A549 treated with Mapracorat at 1 μM for 4 hours (cell line): ENCODE measurements at places on chromosomes 11 and 22. TPM values are rescaled to one million over a fixed set of nuclear protein-coding genes. Genes with fewer than 3 reads are reported as not detected.

Gene RASSF10
- 1.3 to 2.1 TPM (median 2.0 TPM) in 5 replicates for total RNA-seq

Gene HPX
- 0.27 to 0.75 TPM (median 0.59 TPM) in 5 replicates for total RNA-seq

Gene DDX25
- total RNA-seq = not detected in 5 replicates

Gene USP2
- total RNA-seq = 0.72 to 1.3 TPM (median 1.1 TPM) in 5 replicates

Gene OTOG
- not detected in 5 replicates for total RNA-seq

Gene LAYN
- 3.8 to 4.5 TPM (median 4.3 TPM) in 5 replicates for total RNA-seq

Gene MS4A3
- not detected in 5 replicates for total RNA-seq

Gene CASP5
- total RNA-seq = not detected in 5 replicates

Gene TMEM191C
- 0.37 to 1.4 TPM (median 0.79 TPM) in 5 replicates for total RNA-seq

Gene CREB3L1
- total RNA-seq = 3.8 to 5.2 TPM (median 4.5 TPM) in 5 replicates

Gene OR10A2
- total RNA-seq = not detected in 5 replicates

Gene CRYBB2
- total RNA-seq = not detected in 5 replicates

Gene AIFM3
- total RNA-seq = 1.7 to 4.4 TPM (median 3.0 TPM) in 5 replicates

Gene CALCA
- total RNA-seq = 0.12 TPM in 1 of 5 replicates, not detected in the others

Gene ARHGEF17
- 9.2 to 14.6 TPM (median 11.7 TPM) in 5 replicates for total RNA-seq

Gene MPEG1
- total RNA-seq = not detected in 5 replicates

Gene LDHAL6A
- not detected in 5 replicates for total RNA-seq

Gene MRE11
- 12.1 to 15.9 TPM (median 14.6 TPM) in 5 replicates for total RNA-seq

Gene SYTL2
- 8.8 to 14.6 TPM (median 9.5 TPM) in 5 replicates for total RNA-seq

Gene OR52H1
- not detected in 5 replicates for total RNA-seq

Gene TRPM5
- total RNA-seq = not detected in 5 replicates

Gene PKDREJ
- not detected in 5 replicates for total RNA-seq

Gene MS4A15
- not detected in 5 replicates for total RNA-seq

Gene CRYBB3
- not detected in 5 replicates for total RNA-seq

Gene OR8G5
- not detected in 5 replicates for total RNA-seq

Gene MIOX
- 0.11 TPM in 1 of 5 replicates, not detected in the others for total RNA-seq

Gene STARD10
- total RNA-seq = 15.0 to 18.8 TPM (median 18.8 TPM) in 5 replicates

Gene FLRT1
- 0.03 to 0.10 TPM (median 0.06 TPM) in 4 of 5 replicates, not detected in the other for total RNA-seq

Gene DCHS1
- 0.06 to 0.12 TPM (median 0.10 TPM) in 5 replicates for total RNA-seq

Gene CCDC188
- total RNA-seq = not detected in 5 replicates

Gene SYT12
- total RNA-seq = 12.6 to 22.3 TPM (median 19.9 TPM) in 5 replicates

Gene IGLL5
- total RNA-seq = not detected in 5 replicates

Gene SNU13
- 111 to 197 TPM (median 184 TPM) in 5 replicates for total RNA-seq

Gene FIBIN
- total RNA-seq = not detected in 5 replicates

Gene SLC43A1
- 2.1 to 3.3 TPM (median 2.6 TPM) in 5 replicates for total RNA-seq

Gene RIMBP3B
- total RNA-seq = 0.26 to 0.71 TPM (median 0.35 TPM) in 5 replicates

Gene KRTAP5-8
- total RNA-seq = not detected in 5 replicates

Gene SAA4
- total RNA-seq = not detected in 5 replicates

Gene SLC22A8
- not detected in 5 replicates for total RNA-seq

Gene MYOD1
- total RNA-seq = not detected in 5 replicates

Gene HORMAD2
- total RNA-seq = not detected in 5 replicates

Gene PRAME
- total RNA-seq = 93.6 to 108 TPM (median 99.6 TPM) in 5 replicates

Gene ANKRD49
- total RNA-seq = 5.8 to 6.7 TPM (median 6.0 TPM) in 5 replicates

Gene FAM111B
- total RNA-seq = 6.8 to 7.8 TPM (median 7.0 TPM) in 5 replicates

Gene ACTN3
- total RNA-seq = not detected in 5 replicates

Gene OR51B5
- 0.13 TPM in 2 of 5 replicates, not detected in the others for total RNA-seq

Gene MMP8
- total RNA-seq = not detected in 5 replicates

Gene FGF3
- not detected in 5 replicates for total RNA-seq

Gene C11orf52
- 0.18 to 0.28 TPM (median 0.21 TPM) in 3 of 5 replicates, not detected in the others for total RNA-seq

Gene THRSP
- total RNA-seq = not detected in 5 replicates

Gene BAIAP2L2
- 4.7 to 7.8 TPM (median 6.8 TPM) in 5 replicates for total RNA-seq
